ENCODE measurements at places on chromosomes 2 and 18. TPM values are rescaled to one million over a fixed set of nuclear protein-coding genes. Genes with fewer than 3 reads are reported as not detected.

NFE2L2 gene
- 116 TPM for total RNA-seq

GPR39 gene
- total RNA-seq = 0.28 TPM

RPIA gene
- 6.7 TPM for total RNA-seq

LCT gene
- total RNA-seq = not detected

EPHA4 gene
- total RNA-seq = 26.7 TPM
